ENCODE measurements at places on chromosomes 12 and 14. TPM values are rescaled to one million over a fixed set of nuclear protein-coding genes. Genes with fewer than 3 reads are reported as not detected.

ETFBKMT gene
- 3.6 TPM for total RNA-seq

TAS2R20 gene
- 1.7 TPM for total RNA-seq

TAMALIN gene
- 29.7 TPM for total RNA-seq

PPM1H gene
- total RNA-seq = 71.8 TPM

Measured in endothelial cell (in vitro differentiated cells).